ENCODE measurements at places on chromosomes 1 and 21.

GRCh38 chr1:21631944-21632887, 36.9 kb downstream of the RAP1GAP start:
- no peak for DNase-seq

DNA sequence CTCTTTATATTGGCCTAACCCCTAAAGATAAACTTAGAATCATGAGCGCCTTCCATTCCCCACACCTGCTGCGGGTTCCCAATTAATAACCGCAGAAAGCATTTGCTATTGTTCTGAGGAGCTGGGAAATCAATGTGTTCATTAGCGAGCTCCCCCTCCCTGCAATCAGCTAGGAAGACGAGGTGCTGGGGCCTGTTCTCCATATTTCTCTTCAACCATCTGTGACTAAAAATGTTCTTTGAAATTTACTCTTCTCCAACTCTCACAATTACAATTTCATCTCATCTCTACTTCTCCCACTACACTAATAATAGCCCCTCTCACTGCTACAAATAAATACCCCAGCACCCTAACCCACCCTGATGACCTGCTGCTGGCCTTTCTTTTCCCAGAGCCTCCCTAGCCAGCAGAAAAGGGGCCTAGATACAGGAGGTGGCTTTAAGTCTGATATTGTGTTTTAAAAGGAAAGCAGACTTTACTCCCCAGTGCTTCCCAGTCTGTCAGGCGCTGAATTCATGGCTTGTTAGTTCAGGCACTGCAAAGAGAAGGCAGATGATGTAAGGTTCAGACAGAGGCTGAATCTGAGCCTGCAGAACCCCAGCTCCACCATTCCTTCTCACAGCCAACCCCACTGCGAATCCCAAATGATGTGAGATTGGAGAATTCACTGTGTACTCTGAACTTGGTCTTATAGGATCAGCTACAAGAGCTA, 477.5 kb upstream of the DAB1 start:
- no peak for DNase-seq

- no peak for DNase-seq
Measured at GRCh38 chr1:1124786-1125642, 9.1 kb upstream of the C1orf159 start.

- no peak for DNase-seq
Measured at GRCh38 chr21:45513003-45513717, 29.1 kb downstream of the SLC19A1 start.

GRCh38 chr1:99465176-99465900, 180.6 kb upstream of the PALMD start:
- DNase-seq = no peak

GRCh38 chr1:221435504-221435904, 306.4 kb downstream of the DUSP10 start:
- DNase-seq = no peak

GRCh38 chr21:34661848-34662247, 6.9 kb upstream of the CLIC6 start:
- no peak for DNase-seq

DNA sequence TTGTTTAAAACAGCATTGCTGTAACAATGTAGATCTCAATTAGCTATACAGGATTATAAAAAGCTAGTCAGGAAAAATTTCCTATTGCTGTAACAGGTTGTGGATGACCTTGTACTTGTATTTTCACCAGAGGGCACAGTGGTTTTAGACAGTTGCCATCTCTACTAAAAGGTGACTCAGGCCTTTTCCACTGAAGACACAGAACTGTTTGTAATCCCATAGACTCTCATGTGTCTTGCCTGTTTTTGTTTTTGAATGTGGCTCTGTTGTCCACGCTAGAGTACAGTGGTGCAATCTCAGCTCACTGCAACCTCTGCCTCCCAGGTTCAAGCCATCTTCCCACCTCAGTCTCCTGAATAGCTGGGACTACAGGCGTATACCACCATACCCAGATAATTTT, 5.9 kb downstream of the MTFR1L start:
- no peak for DNase-seq

GRCh38 chr21:35421221-35421620, 372.1 kb upstream of the RUNX1 start:
- DNase-seq = no peak

GRCh38 chr1:19495799-19496526, 10.6 kb upstream of the CAPZB start:
- no peak for DNase-seq

DNA sequence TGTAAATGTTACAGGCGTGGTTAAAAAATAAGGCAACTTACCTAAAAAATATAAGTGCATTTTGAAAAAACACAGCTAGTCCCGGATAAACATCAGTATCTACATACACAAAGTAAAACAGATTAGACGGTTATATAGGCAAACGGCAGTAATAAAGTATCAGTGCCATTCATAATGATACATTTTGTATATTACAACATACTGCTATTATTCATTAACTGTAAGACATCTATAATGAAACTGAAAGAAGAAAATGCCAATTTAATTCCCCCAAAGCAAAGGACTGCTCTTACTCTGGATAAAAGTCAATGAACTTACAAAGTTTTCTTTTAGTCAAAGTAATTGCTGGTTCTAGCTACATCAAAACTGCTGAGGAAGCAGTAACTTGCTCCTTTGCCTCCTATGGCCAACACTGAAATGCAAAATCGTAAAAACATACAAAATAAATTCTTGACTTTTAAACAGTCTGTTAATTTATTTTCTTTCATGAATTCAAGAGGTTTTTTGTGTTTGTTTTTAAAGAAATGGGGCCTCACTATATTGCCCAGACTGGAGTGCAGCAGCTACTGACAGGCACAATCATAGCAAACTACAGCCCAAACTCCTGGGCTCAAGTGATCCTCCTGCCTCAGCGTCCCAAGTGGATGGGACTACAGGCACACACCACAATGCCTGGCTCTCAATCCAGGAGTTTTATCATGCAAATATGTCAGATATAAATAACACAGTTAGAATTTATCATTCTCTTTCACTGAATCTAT, 23.9 kb downstream of the TMEM50B start:
- no peak for DNase-seq

DNA sequence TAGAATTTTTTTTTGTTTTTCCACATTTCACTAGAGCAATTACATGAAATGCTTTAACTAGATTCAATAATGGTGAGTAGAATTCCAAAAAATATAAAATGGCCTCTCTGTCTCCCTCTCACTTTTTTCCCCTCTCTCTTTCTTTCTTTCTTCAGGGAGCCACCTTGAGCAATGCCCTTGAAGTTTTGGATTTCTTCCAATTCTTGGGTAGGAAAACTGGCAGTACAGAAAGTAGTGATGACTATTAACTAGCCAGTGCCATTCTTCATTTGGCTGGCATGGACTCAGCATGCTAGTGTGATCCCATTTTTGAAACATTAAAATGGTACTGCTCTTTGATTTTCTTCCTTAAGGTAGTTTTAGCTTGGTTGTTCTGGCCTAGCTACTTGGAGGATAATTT, 4.5 kb upstream of the FNBP1L start:
- no peak for DNase-seq

DNA sequence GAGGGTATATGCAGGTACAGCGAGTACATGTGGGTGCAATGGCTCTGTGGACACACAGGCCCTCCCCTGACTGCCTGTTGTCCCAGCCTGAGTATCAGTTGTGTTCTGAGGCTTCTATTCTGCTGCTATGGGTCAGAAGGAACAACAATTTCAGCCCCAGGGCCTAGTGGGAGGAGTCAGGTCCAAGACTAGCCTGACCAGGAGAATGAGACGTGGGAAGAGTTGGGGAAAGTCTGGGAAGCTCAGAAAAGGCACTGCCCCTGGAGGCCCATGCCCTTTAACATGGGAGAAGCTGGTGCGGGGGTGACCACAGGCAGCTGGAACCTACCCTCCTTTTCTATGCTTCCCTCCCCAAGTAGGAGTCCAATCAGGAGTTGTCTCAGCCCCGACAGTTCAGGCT, 7.7 kb downstream of the IGSF8 start:
- DNase-seq = no peak

GRCh38 chr1:172640111-172640510, 18.8 kb upstream of the FASLG start:
- no peak for DNase-seq

DNA sequence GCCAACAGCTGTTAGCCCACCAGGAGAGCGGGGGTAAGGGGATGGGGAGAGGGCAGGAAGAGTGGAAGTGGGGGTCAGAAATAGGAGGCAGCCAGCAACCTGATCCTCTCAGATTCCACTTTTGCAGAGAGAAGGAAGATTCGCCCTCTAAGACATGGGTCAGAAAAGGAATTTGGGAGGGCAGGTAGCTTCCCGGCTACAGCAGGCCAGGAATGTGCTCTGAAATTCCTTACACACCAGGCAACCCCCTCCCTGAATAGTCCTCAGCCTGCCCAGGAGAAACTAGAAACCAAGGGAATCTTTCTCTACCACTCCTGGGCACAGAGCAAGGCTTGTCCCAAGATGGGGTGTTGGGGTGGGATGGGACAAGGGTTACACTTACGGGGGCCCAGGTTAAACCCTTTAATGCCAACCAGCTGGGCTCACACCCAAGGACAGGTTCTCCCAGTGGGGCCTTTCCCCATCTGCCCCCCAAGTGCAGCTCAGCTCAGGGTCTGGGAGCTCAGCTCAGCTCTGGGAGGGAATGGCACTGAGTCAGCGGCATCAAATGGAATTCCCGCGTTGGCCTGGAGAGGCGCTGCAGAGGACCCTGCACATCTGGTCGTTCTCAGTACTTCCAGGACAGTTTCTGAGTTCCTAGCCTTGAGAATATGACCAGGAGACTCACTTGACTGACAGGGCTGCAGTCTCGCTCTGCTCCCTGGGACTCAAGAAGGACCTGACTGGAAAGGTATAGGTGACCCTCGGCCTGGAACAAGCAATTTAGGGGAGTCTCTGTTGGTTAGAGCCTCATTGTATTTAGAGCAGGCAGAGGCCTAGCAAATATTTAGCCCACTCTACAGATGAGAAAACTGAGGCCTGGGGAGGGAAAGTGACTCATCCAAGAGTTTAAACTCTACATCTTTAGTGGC, 761 bp downstream of the TNNT2 start:
- peak; percentile 6 for DNase-seq

DNA sequence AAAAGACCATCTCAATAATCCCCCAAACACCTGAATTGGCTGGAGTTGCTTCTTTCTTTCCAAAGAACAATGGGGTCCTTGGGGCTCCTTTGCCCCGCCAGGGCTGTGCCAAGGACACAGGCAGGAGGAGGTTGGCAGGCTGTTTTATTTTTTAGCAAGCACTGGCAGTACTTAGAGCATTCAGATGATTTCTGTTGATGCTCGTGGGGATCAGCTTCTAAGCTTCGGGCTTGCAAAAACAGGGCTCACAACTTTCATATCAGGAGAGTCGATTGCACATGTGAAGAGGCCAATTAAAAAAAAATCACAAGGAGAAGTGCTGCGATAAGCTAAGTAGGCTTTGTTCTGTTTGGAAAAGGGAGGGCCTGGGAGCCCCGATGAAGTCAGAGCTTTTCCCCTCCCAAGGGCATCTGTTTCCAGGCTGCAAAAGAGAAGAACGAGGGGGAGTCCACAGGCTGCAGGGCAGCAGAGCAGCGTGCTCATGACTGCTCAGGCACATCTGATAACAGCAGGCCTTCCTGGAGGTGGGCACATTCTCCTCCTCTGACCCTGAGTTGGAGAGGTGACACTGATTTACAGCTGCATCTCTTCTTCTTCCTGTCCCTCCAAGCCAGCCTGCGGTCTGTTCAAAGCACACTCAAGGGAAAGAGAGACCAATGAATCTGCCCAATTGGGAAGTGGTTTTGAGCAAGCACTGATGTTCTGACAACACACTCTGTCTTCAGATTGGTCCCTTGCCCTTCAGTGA, 27.3 kb upstream of the BCAR3 start:
- no peak for DNase-seq

DNA sequence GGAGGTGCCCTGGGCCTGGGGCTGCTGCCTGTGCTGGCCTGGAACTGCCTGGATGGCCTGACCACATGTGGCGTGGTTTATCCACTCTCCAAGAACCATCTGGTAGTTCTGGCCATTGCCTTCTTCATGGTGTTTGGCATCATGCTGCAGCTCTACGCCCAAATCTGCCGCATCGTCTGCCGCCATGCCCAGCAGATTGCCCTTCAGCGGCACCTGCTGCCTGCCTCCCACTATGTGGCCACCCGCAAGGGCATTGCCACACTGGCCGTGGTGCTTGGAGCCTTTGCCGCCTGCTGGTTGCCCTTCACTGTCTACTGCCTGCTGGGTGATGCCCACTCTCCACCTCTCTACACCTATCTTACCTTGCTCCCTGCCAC, 1.8 kb downstream of the GPR3 start:
- no peak for DNase-seq

DNA sequence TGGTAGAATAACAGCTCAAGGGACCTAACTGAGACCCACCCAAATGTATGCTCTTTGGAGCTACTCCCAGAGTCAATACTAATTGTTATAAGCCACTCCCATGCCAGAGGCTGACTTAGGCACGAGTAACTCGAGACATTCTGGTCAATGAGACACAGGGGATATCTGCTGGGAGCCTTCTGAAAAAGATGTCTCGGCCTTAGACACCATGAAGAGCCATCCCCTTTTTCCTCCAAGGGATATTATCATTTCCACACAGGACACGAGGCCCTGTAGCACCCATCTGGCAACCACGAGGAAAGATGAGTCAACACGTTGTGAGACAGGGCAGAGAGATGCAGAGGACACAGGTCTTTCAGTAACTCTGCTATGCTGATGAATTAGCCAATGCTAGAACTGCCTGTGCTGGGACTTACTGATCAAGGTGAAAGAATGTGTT, 30.7 kb downstream of the ITPKB start:
- no peak for DNase-seq

DNA sequence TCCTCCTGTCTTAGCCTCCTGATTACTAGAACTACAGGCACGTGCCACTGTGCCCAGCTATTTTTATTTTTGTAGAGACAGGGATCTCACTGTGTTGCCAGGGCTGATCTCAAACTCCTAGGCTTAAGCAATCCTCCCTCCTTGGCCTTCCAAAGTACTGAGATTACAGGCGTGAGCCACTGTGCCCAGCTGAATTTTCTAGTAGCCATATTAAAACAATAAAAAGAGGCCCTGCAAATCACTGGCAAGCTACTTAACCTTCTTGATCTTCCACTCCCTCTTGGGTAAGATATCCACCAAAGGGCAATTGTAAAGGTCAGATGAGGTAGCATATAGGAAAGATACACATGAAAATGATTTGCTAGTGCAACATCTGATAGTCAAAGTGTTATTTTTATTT, 65.6 kb upstream of the SRSF10 start:
- no peak for DNase-seq

DNA sequence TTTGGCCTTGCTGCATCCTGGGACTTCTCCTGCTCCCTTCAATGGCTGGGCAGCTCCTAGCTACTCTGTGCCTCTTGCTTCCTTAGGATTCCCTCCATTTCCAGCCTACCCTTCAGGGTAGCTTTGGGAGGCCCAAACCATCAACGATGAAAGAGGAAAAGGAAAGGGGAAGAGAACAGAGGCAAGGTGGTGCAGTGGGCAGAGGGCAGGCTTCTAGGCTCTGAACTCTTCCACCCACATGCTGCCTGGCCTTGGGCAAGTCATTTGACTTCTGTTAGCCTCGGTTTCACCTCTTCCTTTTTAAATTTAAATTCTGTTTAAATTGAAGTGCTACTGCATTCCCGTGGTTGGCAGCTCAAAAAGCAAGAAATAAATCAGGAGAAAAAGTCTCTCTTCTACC, 5.7 kb upstream of the PPM1J start:
- DNase-seq = no peak

- no peak for DNase-seq
Measured at GRCh38 chr1:223401873-223402789, 8.9 kb downstream of the CCDC185 start.

GRCh38 chr1:203278885-203279406, 26.4 kb upstream of the BTG2 start:
- no peak for DNase-seq

All from activated T-cell treated with anti-CD3 and anti-CD28 coated beads for 48 hours (primary cell).